EL (cell line): ENCODE measurements at places on chromosomes 6 and 20.

- no peak for DNase-seq
Observed at GRCh38 chr6:64737418-64737817, 969.6 kb downstream of the EYS start.

DNA sequence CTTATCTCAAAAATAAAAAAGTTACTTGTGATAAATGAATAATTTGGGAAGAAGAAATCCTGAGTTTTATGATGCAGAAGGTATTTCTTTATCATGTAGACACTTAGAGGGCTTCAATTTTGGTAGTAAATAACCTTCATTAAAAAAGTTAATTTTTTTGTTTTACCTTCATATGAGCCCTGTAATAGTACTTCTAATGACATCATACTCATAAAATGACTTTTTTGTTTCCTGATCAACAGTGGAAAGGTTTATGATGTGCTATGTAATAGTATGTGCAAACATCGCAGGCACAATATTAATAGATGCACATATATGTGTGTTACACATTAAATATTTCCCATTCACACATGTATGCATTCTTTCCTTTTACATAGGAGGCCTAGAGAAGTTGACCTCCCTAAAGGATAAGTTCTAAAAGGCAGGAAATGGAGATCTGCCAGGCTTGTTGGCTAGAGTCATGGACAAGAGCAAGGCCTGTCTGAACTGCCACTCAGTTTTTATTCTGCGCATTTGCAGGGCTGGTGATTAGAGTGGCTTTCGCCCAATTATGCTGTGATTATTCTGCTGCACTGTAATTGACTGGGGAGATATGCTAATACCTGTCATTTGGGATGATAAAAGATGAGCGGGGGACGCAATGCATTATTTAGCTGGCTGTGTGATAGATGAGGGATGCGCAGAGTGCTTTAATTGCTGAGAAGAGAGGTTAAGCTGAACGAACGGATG is 272.6 kb downstream of the TMEM242 start:
- no peak for DNase-seq

- no peak for DNase-seq
Observed at GRCh38 chr6:100806296-100806695, 74.8 kb downstream of the ASCC3 start.

GRCh38 chr6:76814496-76815458 is 648.5 kb downstream of the HTR1B start:
- DNase-seq: peak; percentile 4

- peak; percentile 82 for DNase-seq
Observed at GRCh38 chr20:45044084-45044573, 56.8 kb downstream of the KCNS1 start.

DNA sequence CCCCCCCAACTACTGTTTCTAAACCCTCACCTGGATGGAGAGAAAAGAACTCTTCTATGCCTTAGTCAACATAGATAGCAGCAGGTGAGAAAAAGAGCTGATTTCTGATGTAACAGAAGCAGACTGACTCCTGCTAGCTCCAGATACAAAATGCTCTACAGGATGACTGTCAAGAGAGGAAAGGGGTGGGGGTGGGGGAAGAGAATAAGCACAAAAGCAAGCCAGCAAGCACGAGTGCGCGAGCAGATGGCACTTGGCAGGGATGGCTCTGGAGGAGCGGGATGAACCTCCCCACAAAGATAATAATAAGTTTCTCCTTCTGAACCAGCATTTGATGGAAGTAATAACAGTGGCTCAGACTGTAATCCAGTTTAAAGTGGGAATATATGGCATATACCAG is 45.6 kb upstream of the SPDEF start:
- DNase-seq: no peak

- no peak for DNase-seq
Observed at GRCh38 chr20:50293284-50294139, 102.9 kb downstream of the CEBPB start.

GRCh38 chr20:1809131-1809572 is 86.1 kb upstream of the SIRPA start:
- DNase-seq: peak; percentile 93

DNA sequence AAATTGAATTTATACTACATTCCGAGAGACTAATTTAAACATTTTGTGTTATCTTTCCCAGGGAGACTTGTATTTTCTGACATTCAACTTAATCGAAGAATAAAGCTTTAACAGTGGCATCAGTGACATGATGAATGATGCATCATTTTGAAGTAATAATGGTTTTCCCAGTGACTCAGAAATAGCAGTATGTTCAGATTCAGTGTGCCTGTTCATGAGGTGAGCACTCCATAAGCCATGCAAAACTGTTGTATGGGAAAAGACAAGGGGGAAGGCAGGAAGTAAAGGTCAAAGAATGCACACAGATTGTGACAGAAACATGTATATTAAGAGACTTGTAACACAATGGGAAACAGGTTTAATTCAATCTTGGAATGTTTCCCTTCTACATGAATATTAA is 1348.2 kb upstream of the GJE1 start:
- peak; percentile 30 for DNase-seq

DNA sequence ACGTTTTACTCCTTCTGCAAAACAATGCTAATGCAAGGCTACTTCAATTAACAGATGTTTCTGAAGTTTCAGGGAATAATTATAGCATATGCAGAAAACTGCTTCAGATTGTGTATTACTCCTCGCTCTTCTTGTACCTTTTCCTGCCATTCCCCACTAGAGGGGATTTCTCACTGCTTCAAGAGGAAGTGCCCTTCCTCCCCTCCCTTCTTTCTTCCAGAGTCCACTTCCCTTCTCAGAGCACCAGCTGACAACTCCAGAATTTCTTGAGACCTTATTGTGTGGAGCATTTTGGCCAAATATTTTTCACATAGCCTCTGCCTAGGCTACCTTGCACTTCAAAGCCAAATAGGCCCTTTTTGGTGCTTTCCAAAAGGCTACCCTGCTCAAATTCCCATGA is 12.7 kb upstream of the MCUR1 start:
- no peak for DNase-seq

DNA sequence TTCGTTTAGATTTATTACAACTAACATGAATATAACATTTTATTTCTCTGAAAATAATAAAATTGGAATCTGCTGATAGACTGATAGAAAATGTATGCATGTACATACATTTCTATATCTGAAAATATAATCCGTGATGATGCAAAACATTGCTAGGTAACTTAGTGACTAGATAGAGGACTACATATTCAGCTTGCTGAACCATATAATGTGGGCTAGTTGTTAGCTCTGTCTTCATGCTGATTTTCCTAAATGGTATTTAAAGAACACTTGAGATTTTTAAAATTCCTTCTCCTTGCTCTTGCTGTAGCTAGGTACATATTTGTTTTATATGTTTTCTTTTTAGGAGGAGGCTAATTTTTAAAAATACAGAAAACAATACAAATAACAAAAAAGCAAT is 38.4 kb upstream of the TAGAP start:
- DNase-seq: no peak

- DNase-seq: no peak
Observed at GRCh38 chr20:44657875-44658274, 6.4 kb upstream of the ADA start.
